ENCODE measurements at places on chromosomes 3 and 15.

- DNase-seq, result no peak
These were observed 44.5 kb downstream of the RPLP1 start for GRCh38 chr15:69497076-69497475.

GRCh38 chr3:144775551-144775950 is 803.9 kb downstream of the DIPK2A start:
- DNase-seq, result no peak

- no peak for DNase-seq
These were observed 281.7 kb upstream of the ROPN1 start for GRCh38 chr3:124273651-124274050.

GRCh38 chr3:134155446-134155845 is 95.2 kb downstream of the RYK start:
- no peak for DNase-seq

DNA sequence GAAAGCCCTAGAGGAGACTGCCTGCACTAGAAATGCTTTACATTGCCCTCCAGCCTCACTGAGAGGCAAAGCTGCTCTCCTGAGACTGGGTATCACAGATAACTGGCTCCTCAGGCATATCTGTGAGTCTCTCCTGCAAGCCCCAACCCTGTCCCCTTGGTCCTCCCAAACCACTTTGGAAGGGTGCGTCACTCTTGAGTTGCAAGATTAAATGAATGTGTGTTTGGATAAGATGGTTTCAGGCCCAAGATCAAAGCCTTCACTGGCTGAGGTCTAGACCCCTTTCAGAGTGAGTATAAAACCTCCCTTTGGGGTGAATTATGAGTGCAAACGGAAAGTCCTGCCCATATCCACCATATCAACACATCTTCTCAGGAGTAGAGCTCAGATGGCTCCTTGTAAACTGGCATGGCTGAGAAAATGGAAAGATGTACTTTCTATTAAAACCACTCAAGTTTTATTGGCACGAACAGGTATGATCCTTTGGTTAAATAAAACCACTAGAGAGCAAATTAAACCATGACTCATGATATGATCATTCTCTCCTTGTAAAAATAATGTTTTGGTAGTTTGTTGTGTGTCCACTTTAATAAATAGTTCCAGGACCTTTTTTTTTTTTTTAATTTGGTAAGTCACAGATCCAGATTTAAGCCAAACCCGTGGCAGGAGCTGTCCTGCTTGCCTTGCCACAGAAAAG is 164.0 kb downstream of the CHST2 start:
- DNase-seq, result no peak

- no peak for DNase-seq
These were observed 11.3 kb downstream of the SELENOS start for GRCh38 chr15:101266034-101266433.

DNA sequence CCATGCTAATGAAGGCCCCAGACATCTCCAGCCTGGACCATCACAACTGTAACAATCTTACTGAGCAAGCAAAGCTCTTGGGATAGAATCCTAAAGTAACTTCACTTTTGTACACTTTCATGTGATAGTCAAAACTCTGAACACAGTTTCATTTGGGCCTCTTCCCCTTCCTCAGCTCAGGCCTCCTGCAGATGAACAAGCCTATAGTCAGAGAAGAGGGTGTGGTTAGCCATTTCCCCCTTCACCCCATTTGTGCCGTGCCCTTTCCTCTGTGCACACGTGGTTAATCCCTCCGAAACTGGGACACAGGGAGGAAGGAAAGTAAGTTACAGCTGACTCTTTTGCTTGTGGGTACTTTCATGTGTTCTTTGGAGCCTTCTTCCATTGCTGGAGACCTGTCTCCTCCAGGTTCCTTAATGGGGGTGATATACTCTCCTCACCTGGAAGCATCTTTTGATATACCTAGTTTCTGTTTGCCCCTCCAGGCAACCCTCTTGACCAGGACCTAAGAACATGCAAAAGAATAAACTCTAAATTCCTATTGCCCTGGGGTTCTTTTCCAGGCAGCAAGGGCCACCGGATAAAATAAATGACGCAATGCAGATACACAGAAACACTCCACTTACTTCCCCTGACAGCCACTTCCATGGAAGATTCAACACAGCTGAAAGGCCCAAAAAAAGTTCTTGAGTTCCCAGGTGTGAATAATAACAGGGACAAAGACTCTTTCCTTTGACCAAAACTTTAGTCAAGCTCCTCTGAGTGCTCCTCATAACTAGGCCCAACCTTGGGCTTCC is 29.6 kb upstream of the CSTA start:
- DNase-seq, result no peak

DNA sequence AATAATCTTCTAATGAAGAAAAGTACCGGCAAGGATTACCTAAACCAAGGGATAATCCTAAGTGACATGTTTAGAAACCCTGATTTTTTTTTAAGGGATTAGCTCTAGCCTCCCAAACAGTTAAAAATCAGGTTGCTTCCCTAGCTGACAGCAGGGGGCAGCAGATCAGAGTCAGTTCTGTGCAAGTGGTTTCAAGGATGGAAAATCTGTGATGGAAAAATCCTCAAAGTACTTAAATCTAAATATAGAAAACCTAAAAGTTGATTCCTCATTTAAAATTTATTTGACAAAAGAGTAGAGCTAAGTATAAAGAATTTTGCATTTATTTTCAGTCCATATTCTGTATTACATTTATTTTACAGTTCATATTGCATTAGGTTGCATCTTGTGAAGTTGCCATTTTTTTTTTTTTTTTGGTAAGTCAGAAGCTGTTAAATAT is 107.6 kb downstream of the PEX5L start:
- peak; percentile 11 for DNase-seq

DNA sequence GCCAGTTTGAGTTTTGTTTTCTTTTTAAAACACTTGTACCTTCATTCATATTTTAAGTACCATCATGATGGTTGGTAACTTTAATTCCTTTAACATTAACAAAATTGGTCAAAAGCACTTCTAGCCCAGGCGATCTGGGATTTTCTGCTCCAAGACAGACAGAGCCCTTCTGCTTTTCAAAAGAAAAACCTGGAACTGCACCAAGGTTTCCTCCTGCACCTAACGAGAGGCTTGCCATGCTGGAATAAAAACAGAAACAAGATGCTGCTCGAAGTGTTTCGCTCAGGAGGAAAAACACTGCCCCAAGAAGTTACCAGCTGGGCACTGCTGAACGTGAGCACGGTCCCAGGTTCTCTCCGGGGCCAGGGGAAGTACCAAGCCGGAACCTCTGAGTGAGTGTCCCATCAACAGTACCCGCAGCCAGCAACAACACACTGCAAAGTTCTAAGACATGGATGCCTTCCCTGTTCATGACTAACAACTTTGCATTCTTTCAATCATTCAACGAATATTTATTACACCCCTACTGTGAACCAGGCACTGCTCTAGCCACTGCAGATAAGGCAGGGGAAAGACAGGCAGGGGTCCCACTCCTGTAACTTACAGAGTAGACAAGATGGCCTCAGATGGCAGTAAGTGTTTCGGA is 98.8 kb downstream of the XXYLT1 start:
- no peak for DNase-seq

- DNase-seq, result no peak
These were observed 45.4 kb upstream of the TMC3 start for GRCh38 chr15:81419332-81419943.
